ENCODE measurements at places on chromosomes 1 and 21. TPM values are rescaled to one million over a fixed set of nuclear protein-coding genes. Genes with fewer than 3 reads are reported as not detected.

GRCh38 chr1:19597496-19598309, 46.4 kb upstream of the NBL1 start:
- no peak for DNase-seq

- DNase-seq, result no peak
Measured at GRCh38 chr1:231663211-231663792, 36.7 kb downstream of the DISC1 start.

- no peak for DNase-seq
Measured at GRCh38 chr1:241306125-241306790, 50.7 kb downstream of the RGS7 start.

DNA sequence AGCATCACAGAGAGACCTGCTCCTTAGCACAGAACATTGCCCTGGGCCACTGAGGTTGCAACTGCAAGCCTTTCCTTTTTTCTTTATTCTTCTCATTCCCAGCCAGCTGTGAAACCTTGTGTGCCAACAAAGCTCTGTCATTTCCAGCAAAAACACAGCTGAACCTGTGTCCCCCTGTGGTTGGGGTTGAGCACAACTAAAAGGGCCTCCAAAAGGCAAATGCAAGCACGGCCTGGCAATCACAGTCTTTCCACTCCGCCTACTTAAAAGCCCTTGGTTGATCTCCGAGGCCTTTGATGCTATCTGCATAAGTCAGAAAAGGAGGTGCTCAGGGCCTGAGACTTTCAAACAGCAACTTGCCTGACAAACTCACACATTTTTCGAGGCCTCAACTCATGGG, 32.7 kb downstream of the SUSD4 start:
- DNase-seq, result no peak

- no peak for DNase-seq
Measured at GRCh38 chr1:26696119-26696653, 371 bp downstream of the ARID1A start.

Gene SLFNL1
- total RNA-seq, result 0.69 TPM

Gene FAF1
- total RNA-seq, result 84.6 TPM
